ENCODE measurements at places on chromosomes 7 and 10.

DNA sequence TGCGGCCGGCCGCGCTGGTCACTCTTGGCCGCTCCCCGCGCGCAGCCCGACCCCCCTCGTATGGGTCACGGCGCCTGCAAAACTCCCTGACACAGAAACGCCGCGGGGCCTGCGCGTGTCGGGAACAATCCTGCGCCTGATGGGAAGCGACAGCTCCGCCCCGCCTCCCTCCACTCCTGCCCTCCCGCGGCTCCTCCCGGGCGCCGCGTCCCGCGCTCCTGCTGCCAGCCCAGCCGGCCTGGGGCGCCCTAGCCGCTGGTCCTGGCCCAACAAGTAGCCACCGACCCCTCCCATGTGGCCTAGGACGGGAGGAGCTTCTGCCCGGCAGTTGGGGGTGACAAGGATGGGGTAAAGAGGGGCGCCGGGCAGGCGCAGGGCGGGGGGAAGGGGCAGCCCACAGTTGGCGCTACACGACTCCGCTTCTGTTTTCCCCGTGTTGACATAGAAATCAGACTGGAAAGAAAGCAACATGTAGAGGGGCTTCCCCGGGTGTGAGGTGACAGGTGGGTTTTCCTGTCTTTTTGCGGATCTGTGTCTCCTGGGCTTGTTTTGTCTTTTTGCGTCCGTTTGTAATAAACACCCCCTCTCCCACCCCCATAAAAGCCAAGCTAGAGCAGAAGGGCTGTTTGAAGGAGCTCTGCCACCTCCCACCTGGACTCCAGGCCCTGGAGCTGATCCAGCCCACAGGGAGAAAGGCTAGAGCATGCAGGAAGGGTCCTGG lies 35.1 kb upstream of the PAX2 start:
- H3K27ac ChIP-seq: no peak overlapping the region
- peaks cover 40% of the 10 kb centered on the region for H3K27me3 ChIP-seq
- no peaks in the 10 kb centered on the region for H3K36me3 ChIP-seq

DNA sequence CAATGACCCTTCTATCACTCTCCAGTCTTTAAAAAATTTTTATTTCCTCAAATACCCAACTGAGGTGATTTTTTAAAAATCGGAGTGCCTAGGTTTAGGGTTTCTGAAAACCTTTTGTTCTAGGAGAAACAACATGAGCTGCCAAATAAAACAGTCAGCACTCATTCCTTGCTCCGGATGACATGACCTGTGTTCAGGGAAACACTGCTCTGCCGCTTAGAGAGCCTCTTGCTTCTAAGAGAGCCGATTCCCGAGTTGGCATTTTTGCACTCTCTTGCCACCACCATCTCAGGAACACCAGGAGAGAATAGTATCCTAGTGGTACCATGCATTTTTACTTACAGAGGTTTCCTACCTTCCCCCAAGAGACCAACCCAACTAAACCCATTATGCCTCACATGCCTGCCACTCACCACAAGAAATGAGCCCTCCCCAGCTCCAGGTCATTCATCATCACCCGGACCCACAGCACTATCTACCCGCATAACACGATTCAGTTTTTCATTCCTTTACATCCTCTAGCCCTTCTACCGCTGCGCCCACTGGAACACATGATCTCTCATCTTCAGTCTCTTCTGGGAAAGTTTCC lies 365.4 kb downstream of the THSD7A start:
- DNase-seq: no peak
- no peak overlapping the region for H3K27ac ChIP-seq
- H3K4me3 ChIP-seq: no peak overlapping the region
- H3K27me3 ChIP-seq: no peaks in the 10 kb centered on the region
- H3K36me3 ChIP-seq: no peaks in the 10 kb centered on the region

DNA sequence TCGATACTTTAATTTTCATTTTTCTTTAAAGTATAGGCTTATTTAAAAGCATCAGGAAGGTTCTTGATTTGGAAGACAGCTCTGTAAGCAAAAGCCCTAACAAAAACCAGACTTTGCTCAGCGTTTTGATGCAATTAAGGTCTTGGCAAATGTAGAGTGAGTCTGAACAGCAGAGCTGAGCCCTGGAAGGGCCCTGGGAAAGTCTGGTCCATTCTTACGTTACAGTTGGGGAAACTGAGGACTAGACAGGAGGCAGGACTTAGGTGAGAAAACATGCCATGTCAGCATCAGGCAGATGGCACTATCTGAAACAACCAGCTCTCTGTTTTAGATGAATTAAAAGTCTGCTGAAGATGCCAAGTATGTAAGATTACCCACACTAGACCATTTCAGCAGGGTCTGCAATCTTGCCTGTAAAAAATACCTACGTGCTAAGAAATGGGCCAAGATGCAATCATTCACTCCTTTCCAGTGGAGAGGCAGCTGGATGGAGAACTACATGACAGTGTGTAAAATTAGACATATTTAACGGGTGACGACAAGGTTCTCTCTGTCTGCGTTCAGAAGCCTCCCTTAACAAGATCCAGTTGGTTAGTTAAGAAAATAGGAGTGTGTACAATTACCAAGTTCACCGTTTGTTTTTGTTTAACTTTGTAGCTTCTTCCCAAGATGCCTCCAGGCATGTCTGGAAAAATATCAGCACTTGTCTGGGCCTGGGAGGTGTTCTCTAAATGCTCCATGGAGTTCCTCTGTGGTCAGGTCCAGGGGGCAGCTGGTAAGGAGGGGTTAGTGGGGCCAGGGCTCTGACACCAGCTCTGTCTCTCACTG lies 502.3 kb upstream of the ZMIZ1 start:
- H3K27me3 ChIP-seq: no peaks in the 10 kb centered on the region
- DNase-seq: peak; percentile 26
- peaks cover 3% of the 10 kb centered on the region for H3K4me1 ChIP-seq
- peak overlapping the region; percentile 78 for H3K27ac ChIP-seq
- no peak overlapping the region for H3K4me3 ChIP-seq
- no peaks in the 10 kb centered on the region for H3K36me3 ChIP-seq

GRCh38 chr7:4738711-4739527 lies 36.5 kb upstream of the AP5Z1 start:
- H3K4me3 ChIP-seq: peak overlapping the region; percentile 24
- no peaks in the 10 kb centered on the region for H3K4me1 ChIP-seq
- no peaks in the 10 kb centered on the region for H3K36me3 ChIP-seq
- peak overlapping the region; percentile 81 for H3K27ac ChIP-seq
- no peaks in the 10 kb centered on the region for H3K27me3 ChIP-seq

DNA sequence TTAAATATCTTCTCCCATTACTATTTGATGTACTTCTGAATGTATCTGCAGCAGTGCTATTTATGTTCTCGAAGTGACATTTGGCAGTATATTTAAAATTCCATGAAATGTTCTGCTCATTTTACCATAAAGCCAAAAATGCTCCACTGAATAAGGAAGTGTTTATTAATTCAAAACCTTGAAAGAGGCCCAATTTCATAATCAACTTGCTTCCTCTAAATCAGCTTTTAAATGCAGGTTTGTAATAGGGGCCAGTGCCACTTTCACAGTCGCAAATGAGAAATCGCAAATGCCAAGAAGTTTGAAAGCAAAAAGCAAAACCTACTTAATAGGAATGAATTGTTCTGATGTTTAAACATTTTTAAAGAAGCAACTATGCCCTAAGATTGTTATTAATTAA lies 11.4 kb downstream of the NHLRC2 start:
- H3K4me1 ChIP-seq: no peaks in the 10 kb centered on the region
- H3K27ac ChIP-seq: no peak overlapping the region
- no peaks in the 10 kb centered on the region for H3K36me3 ChIP-seq

DNA sequence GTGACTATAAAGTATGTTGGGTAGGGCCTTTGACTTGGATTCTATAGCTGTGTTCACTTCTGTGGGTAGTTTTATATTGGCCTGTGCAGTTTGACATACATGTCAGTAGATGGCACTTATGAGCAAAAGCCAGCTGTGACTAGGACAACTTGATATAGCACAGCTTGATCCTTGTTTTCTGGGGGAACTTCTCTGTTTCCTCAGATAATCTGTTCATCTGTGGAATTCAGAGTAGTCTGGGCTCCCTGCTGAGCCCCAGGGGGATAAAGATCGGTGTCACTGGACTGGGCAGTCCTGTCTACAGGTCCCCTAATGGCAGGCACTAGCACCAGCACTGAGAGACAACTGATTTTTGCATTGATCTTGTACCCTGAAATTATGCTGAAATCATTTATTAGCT lies 25.4 kb downstream of the CYP2C9 start:
- H3K27ac ChIP-seq: no peak overlapping the region
- no peak overlapping the region for H3K4me3 ChIP-seq
- no peaks in the 10 kb centered on the region for H3K27me3 ChIP-seq
- H3K36me3 ChIP-seq: no peaks in the 10 kb centered on the region
